ENCODE measurements at places on chromosomes 2 and 18.

GRCh38 chr2:212897296-212897695 is 254.1 kb downstream of the IKZF2 start:
- DNase-seq, result no peak

GRCh38 chr2:38122344-38122743 is 46.4 kb upstream of the CYP1B1 start:
- peak; percentile 54 for DNase-seq

DNA sequence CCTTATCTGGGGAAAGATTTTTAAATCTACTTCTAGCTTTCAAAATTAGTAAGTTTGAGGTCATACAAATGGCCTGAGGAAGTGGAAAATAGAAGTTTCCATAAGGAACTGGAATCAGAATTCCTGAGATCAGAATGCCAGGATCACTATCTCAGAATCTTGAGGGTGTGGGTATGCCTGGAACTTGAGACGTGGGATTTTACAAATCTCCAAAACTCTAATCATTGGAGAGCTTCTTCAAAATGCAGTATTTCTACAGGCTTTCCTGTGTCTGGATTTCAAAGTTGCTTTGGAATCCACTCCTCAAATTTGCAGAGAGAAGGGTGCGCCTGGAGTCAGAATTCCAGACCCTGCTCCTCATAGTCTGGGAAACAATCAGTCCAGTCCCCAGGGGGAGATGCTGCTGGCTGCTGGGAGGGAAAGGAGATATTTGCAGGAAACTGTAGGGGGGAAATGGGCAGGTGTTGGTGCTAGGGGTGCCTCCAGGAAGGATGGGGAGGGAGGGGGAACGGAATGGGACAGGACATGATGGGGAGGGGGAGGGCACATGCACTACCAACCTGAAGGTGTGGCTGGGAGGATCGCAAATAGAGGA is 31.0 kb upstream of the CATIP start:
- no peak for DNase-seq

GRCh38 chr2:223090540-223091235 is 38.7 kb downstream of the KCNE4 start:
- no peak for DNase-seq

- no peak for DNase-seq
Measured at GRCh38 chr2:69017080-69017479, 4.1 kb downstream of the ANTXR1 start.

DNA sequence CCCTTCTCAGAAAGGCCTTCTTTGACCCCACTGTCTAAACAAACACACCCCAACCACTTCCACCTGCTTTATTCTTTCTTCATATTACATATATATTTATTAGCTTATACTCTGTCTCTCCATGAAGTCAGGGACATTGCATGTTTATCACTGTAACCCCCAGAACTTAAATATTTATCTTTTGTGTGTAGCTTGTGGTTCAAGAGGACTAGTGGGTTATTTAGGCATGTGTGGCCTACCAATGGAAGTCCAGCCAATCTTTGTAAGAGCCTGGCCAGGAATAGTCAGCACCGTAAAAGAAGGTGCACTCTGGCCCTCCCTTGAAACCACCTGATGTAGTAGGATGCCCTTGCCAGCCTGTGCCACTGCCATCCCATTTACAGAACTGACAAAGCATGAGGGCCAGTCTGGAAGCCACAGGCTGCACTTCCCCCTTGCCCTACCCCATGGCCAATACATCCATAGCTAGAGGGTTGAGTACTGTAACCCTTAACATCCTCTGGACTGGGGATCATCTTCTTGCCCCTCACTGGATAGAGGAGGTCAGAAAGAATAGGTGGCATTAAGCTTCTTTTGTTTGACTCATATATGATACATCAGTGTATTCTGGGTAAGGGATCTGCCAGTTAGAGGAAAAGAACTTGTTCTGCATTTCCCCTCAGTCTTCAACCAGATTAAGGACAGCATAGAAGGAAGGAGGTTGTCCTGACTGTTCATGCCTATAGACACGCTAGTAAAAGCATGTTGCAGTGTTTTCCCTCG is 4.9 kb downstream of the NEMP2 start:
- DNase-seq, result no peak

- DNase-seq, result no peak
Measured at GRCh38 chr18:22783245-22783644, 149.9 kb upstream of the RBBP8 start.

DNA sequence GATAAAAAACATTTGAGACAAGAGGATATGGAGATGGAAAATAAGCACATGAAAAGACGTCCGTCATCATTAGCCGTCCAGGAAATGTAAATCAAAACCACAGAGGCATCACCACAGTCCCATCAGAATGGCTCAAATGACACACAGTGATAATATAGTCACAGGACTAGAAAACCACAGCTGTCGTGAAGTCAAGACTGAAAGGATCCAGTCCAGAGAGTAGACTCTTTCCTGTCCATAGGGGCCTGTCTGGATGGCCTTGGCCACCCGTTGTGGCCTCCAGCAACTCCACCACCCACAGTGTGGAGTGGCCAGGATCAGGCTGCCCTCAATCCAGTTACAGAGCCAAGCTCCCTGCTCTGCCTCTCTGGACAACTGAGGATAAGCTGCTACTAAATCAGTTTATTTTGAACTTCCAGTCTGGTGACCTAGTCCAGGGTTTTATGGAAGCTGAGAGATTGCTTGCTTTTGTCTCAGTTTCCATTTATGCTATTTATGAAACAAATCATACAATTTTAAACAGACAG is 60.4 kb downstream of the RHOB start:
- no peak for DNase-seq

GRCh38 chr2:226977775-226978190 is 141.9 kb downstream of the RHBDD1 start:
- peak; percentile 68 for DNase-seq
